ENCODE measurements at places on chromosomes 1 and 21.

GRCh38 chr1:26220199-26220912 lies 13.6 kb upstream of the CEP85 start:
- DNase-seq = no peak

DNA sequence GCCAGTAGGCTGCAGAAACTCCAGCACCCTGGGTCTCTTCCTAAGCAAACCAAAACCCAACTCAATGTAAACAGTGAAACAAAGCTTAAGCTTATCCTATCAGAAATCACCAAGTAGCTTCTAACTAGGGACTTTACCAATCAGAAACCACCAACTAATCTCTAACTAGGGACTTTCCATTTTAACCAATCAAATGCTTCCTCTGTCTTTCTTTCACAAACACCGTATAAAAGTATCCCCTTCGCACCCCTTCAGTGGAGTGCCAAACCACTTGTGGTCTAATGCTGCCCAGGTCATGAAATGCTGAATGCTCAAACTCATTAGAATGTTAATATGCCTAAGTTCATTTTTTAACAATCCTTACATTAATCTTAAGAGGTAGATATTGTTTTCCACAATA lies 250.5 kb upstream of the DUSP10 start:
- DNase-seq = no peak

DNA sequence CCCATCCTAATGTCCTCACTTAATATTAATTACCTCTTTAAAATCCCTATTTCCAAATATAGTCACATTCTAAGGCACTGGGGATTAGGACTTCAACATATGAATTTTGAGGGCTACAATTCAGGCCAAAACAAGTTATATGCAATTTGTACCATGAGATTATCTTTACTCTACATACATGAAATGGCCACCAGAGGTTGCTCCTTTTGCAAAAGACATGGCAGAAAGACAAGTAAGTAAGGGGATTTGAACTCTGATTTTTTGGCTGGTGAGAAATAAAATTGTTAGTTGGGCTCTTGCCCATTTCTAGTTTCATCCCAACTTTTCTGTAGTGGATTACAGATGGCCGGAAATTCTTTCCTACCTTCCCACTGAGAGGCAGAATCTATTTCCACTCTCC lies 4.8 kb upstream of the ALG6 start:
- no peak for DNase-seq

DNA sequence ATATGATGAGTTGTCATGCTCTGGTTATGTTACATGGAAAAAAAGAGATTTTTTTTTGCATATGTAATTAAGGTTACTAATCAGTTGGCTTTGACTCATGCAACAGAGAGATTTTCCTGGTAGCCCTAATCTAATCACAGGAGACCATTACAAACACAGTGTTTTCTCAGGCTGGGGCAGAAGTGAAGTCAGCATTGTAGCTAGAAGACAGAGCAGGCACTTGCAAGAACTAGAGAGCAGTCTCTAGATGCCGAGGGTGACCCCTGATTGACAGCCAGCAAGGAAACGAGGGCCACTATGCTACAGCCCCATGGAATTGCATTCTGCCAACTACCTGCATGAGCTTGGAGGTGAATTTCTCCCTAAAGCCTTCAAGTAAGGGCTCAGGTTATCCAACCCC lies 151.3 kb downstream of the RUNX1 start:
- no peak for DNase-seq
